ENCODE measurements at places on chromosomes 1 and 21.
A peak's percentile ranks its signal among the peaks of the same experiment; 100 is the strongest.

GRCh38 chr1:239155466-239156091 lies 230.8 kb upstream of the CHRM3 start:
- DNase-seq, result peak; percentile 22

DNA sequence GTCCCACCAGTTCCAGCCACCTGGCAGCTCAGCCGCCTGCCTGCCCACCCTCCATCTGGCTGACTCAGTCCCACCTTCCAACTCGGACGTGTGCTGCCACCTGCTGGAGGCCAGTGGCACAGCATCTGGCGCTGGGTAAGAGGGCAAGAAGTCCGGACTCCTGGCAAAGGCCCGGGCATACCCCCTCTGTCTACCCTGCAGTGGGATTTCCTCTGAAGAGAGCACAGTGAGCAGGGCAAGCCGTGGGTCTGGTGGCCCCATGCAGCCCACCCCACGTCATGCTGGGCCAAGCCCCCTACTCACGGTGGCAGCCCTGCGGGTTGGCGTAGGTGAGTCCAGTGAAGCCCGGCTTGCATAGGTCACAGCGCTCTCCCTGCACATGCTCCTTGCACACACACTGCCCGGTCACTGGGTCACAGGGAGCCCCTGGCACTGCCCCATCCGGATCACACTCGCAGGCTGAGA lies 24.5 kb downstream of the LAMB3 start:
- DNase-seq, result peak; percentile 76

GRCh38 chr1:81820765-81821164 lies 20.0 kb downstream of the ADGRL2 start:
- no peak for DNase-seq

DNA sequence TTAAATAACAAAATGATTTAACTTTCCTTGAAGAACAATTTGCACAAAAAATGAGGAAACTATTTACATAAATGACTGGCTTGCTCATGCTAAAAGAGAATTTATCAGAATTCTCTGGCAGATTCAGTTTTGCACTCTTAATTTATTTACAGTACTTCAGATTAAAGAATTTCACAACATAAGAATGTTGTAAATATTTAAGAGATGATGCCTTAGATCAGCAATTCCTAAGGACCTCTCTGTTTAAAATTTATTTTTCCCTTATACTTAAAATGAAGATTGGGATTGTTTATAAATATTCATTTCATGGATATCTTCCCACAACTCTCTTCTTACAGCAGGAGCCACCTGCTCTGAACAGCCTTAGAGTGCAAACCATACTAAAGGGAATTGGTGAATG lies 120.8 kb downstream of the OLFM3 start:
- no peak for DNase-seq

DNA sequence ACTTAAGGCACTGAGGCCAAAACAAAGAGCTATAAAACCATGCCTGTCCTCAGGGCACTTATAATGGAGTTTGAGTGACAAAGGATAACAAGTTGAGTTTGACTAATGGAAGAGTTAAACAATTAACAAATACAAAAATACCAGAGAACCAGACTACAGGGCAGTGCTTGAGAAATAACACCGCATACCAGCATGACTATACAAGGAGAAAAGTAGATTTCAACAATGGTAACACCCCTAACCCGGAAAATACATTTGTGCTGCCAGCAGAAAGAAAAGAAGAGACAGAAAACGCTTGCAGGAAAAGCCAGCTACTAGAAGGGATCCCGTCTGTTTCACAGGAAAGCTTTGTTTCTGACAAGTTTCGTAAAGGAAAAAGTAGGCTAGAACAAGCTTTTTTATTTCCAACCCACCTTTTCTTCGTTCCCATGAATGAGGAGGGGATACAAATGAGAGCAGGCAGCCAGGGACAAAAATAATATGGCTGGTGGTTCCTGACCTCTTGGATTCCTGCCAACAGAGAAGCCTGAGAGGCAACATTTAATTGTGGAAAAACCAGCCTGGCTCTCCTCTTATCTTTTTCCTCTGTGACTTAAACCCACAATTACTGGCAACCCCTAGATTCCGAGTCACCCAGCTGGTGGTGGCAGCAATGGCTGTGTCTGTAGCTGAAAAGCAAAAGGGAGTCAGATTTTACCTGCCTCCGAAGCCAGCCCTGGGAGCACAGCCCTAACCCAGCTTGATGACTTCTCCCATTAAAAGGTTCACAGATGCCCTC lies 56.5 kb downstream of the WLS start:
- no peak for DNase-seq

DNA sequence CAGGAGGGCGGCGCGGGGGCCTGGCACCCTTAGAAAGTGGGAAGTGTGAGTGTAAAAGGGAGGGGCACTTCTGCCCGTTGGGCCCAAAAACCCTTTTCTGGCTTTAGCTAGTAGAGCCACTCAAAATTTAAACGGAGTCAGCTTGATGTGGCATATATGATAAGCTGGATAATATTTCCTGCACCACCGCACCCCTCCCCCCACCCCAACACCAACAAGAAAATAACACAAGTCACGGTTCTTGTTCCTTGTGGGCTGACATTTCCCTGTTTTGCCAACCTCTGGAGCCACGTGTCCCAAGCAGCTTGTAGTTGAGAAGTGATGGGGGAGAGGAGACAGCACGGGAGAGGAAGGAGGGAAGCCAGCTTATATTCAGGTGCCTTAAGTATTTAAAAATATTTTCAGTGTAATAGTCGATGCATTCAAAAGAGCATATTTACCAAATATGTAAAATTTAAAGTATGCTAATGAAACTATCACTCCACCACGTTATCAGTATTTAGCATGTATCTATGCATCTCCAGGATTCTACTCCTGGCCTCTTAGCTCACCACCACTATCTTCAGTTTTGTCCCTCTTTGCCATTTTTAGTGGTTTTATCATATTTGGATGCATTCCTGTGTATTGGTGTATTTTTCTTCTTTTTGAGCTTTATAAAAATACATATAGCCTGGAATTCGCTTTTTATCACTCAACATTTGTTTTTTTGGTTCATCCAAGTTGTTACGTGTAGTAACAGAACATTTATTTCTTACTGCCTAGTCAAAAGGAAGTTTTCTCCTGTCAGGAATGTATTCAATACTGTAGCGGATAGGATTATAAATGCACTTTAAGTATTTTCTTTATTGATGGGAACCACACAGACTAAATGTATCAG lies 773 bp upstream of the DDX59 start:
- peak; percentile 54 for DNase-seq

- DNase-seq, result no peak
These were observed 49.5 kb downstream of the TRIM11 start for GRCh38 chr1:228356897-228357680.

DNA sequence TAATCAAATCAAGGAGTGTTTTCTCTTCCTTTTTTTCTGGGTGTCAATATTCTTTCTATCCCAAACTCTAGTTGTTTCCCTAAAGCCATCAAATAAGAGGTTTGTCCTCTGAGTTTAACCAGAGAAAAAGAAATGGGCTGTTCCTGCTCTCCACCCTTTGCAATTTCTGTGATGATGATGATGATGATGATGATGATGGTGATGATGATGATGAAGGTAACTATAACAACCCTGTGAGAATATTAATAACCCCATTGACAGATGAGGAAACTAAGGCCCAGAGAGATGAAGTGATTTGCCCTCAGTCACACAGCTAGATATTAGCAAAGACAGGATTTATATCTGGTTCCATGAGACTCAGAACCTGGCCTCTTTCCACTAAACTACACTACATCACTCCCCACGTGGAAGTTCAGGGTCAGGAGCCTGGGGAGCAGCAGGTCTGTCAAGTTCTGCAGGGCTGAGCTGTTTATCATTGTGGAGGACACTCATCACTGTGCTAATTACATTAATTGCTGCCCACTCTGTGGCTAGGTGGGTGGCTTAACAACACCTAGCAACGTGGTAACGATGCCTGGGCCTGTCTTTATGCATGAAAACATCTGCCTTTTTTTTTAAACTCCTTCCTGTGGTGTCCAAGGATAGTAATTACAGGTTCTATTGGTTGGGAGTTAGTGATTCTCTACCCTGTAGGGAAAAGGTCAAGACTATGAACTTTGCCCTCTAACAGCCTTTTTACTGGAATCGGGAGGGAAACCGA lies 19.0 kb upstream of the JUN start:
- DNase-seq, result no peak

DNA sequence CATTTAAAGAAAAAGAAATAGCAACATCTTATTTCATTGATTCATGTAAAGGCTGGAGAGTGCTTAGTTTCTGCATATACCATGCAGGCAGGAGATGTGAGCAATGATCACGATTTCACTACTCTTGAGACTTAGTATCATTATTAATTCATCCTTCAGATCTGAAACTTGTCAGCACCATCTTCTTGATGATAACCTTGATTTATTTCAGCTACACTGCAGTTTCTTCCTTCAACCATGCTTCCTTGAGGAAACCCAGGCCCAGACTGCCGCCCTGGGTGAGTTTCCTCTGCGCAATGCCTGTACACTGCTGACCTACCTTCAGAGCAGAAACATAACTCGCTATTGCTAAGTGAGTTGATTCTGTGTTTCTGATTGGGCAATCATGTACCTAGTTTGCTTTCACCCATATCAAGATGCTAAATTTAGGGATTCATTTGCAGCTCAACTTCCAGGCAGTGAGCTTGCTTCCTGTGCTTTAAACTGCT lies 13.5 kb upstream of the BCL10 start:
- DNase-seq, result no peak

- no peak for DNase-seq
These were observed 75.1 kb downstream of the PGM1 start for GRCh38 chr1:63668298-63668697.

DNA sequence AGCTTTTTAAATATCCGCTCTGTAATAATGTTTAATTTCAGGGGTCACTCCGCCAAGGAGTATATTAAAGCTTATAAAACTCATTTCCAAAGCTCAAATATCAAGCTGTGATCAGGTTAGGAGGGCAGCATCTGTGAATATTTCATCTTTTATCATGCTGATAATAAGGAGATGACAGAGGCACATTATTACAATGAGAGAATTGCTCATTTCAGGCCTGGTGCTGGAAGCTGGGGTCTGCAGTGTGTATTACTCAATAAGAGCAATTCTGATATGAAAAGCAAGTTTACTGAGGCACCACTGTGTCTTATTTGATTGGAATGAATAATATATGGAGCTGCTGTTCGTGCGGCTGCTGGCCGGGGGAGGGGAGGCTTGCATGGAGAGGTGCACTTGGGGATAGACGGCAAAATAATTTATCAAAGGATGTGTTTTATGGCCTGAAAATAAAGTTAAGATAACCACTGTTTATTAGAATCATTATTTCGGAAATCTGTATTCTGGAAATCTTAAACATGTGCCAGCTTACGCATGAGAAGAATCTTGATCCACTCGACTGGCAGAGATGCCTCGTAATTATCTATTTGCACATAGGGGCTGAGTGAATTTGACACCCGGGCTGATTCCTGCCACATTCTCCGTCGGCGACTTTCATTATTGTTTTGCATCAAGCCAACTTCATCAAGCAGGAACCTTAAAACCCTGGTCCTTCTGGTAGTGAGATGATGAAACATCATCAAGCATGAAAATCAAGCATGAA lies 173.2 kb downstream of the RRAGC start:
- DNase-seq, result no peak

- no peak for DNase-seq
These were observed 65.7 kb downstream of the GALNT2 start for GRCh38 chr1:230132758-230133157.

- DNase-seq, result no peak
These were observed 19.3 kb upstream of the IL22RA1 start for GRCh38 chr1:24162201-24162600.

- DNase-seq, result no peak
These were observed 50.1 kb downstream of the COQ8A start for GRCh38 chr1:226990133-226990716.

GRCh38 chr1:206778031-206778430 lies 5.7 kb upstream of the IL10 start:
- DNase-seq, result no peak

GRCh38 chr1:1858382-1859086 lies 32.4 kb downstream of the GNB1 start:
- DNase-seq, result peak; percentile 70

DNA sequence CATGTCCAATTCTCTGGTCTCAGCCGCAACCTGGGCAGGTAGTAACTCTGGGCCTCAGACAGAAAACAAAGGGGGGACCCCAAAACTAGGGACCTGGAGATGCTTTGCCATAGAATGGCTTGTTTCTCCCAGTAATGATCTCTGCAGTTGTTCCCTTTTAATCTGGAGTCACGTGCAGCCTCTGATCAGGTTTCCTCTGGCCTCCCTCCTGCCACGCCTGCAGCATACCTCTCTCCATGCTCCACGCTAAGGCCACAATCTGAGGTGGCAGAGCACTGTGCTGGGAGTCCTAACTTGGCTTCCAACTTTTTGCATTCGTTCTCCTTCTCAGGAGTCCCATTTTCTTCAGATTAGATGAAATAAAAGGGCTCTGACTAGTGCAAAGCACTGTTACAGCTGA lies 1.9 kb downstream of the PABPC4 start:
- DNase-seq, result no peak

DNA sequence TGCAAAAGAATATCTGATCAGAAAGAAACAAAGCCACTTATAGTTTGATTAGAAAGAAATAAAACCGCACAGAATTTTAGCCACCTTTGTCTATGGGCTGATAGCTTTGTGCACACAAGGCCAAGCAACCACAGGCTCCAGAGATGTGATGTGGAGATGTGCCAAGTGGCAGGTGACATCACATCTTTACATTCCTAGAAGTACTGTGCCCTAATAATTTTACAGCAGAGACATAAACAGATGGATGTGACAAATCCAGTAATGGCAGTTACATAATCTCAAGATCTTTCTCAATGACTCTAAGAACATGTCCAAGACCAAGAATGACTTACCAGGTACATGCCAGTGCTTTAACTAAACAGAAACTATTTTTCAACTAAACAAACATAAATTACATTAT lies 159.5 kb downstream of the LTN1 start:
- no peak for DNase-seq

DNA sequence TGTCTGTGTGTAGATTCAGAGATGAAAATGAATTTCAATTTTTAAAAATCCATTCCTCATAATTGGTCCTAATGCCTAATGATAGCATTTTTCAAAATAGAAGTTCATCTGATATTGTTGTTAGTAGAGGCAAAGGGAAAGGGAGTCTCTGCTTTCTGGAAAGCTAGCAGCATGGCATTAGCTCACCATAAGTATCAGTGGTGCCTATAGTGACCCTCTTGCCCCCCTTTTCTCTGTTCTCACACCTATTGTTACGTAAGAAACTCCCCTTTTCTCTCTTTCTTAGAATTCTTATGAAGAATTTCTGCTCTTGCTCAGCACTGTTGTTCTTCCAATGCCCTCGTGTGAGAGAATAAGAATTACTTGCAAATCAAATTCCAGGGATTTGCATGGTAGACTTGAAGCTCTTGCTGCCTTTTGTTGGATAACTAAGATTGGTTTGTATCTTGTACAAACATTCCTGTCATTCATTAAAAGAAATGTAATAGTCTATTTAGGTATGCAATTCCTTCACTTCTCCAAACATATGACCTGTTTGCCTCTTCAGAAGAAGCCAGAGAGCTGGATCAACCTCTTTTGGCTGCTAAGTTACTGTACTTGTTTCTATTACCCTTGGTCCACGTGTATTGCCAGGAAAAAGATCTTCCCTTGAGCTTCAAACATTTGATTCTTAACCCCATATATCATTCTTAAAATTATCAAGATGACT lies 69.2 kb upstream of the MAGI3 start:
- DNase-seq, result no peak

GRCh38 chr1:8910331-8910730 lies 31.8 kb upstream of the ENO1 start:
- DNase-seq, result no peak

GRCh38 chr1:41152622-41153044 lies 89.5 kb downstream of the SCMH1 start:
- no peak for DNase-seq

GRCh38 chr1:185355947-185356346 lies 38.9 kb upstream of the IVNS1ABP start:
- no peak for DNase-seq

Measured in left kidney (tissue), 8 donors.